ENCODE measurements at places on chromosomes 3 and 15. TPM values are rescaled to one million over a fixed set of nuclear protein-coding genes. Genes with fewer than 3 reads are reported as not detected.

DNA sequence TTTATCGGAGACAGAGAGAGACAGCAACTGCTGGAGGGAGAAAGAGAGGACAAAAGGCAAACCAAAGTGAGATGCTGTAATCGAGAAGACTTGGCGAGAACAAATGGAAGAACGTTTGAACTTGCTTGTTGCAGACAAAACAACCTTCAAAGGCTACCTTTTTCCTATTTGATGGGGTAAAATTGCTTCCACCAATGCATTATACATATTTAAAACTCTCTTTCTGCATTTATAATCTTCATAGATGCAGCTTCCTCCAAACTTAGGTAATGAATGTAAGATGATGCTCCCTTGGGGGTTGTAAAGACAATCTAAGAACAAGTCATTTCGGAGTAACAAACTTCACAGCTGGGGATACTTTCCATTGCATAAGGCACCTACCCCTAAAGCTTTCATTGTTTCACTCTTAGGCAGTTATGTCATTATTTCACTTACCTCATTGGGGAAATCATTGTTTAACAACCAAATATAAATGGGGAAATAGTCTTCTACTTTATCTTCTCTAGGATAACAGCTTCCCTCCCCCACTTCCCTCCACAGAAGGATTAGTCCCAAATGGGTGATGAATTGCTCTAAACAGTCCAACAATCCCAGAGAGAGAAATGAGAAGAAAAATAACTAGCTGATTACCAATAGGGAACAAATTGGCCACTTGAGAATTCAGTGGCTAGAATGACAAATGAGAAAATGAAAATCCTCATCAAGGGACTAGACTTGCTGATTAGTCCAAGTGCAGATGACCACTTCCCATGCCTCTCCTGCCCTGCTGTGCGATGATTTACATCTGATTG lies 269.8 kb upstream of the ADAMTS9 start:
- no peak overlapping the region for H3K27ac ChIP-seq
- no peak for DNase-seq
- H3K36me3 ChIP-seq = no peaks in the 10 kb centered on the region
- H3K27me3 ChIP-seq = no peaks in the 10 kb centered on the region
- no peak overlapping the region for H3K4me3 ChIP-seq
- no peaks in the 10 kb centered on the region for H3K4me1 ChIP-seq

GRCh38 chr15:90419738-90420406 lies 31.8 kb downstream of the IQGAP1 start:
- peaks cover 57% of the 10 kb centered on the region for H3K4me1 ChIP-seq
- H3K27ac ChIP-seq = peak overlapping the region; percentile 76
- DNase-seq = no peak
- no peak overlapping the region for H3K4me3 ChIP-seq
- no peaks in the 10 kb centered on the region for H3K27me3 ChIP-seq
- no peaks in the 10 kb centered on the region for H3K36me3 ChIP-seq

GRCh38 chr3:123365450-123366143 lies 83.3 kb downstream of the ADCY5 start:
- no peak overlapping the region for H3K27ac ChIP-seq
- H3K4me3 ChIP-seq = no peak overlapping the region
- H3K4me1 ChIP-seq = no peaks in the 10 kb centered on the region
- H3K36me3 ChIP-seq = no peaks in the 10 kb centered on the region
- H3K27me3 ChIP-seq = no peaks in the 10 kb centered on the region

- DNase-seq = no peak
- peaks cover 46% of the 10 kb centered on the region for H3K4me1 ChIP-seq
- H3K27ac ChIP-seq = peak overlapping the region; percentile 84
- no peaks in the 10 kb centered on the region for H3K36me3 ChIP-seq
- no peak overlapping the region for H3K4me3 ChIP-seq
Observed at GRCh38 chr3:157134620-157135191, 25.2 kb downstream of the CCNL1 start.

- H3K27ac ChIP-seq = peak overlapping the region; percentile 83
- H3K4me1 ChIP-seq = peaks cover 30% of the 10 kb centered on the region
- H3K4me3 ChIP-seq = no peak overlapping the region
- no peaks in the 10 kb centered on the region for H3K27me3 ChIP-seq
Observed at GRCh38 chr3:49805367-49805782, 2.3 kb downstream of the INKA1 start.

DNA sequence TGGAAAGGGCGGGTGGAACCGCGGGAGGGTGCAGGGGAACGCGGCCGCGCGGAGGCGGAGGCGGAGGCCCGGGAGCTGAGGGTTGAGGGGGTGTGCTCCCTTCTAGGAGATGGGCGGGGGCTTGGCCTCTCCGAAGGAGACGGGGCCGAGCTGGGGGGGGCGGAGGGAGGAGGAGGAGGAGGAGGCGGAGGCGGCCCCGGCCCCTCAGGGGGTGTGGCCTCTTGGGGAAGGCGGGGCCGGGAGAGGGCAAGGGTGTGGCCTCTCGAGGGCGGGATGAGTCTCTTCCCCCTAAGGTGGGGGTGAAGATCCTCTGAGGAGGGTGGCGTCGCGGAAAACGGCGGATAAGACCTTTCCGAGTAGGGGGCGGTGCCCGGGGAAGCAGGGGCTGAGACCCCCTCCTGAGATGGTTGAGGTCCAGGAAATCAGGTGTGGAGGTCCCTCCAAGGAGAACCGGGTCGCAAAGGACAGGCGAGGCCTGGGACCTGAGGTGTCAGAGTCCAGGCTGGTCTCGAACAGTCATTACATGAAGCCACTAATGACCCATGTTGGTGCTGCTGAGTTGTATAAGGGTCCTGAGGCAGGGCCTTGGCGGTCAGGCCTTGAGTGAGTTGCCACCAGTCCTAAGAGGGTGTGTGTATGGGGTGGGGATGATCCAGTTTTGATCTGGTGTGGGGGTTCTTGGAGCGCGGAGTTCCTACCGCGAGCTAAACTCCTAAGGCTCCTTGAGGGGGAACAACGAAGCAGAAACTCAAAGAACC lies 759 bp downstream of the WDR6 start:
- no peaks in the 10 kb centered on the region for H3K36me3 ChIP-seq
- peaks cover 12% of the 10 kb centered on the region for H3K4me1 ChIP-seq
- peak overlapping the region; percentile 97 for H3K27ac ChIP-seq
- DNase-seq = peak; percentile 95

DNA sequence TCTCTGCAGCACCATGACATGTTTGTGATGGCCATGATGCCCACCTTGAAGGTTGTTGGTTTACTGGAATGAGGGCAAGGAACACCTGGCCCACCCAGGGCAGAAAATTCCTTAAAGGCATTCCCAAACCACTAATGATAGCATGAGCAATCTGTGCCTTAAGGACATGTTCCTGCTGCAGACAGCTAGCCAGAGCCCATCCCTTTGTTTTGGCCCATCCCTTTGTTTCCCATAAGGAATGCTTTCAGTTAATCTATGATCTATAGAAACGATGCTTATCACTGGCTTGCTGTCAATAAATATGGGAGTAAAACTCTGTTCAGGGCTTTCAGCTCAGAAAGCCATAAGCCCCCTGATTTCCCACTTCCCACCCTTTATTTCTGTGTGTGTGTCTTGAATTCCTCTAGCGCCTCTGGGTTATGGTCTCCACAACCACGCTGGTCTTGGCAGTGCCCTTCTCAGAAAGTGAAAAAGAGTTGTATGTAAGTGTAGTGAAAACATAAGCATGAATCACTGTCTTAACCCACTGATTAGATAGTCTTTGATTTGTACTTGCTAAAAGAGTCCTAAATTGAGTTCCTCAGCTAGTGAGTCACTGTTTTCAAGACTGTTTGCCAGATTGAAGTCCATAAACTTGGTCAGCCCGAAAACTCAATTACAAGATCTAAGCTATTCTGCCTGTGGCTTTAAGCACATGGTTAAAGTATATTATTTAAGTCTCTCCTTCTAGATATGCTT lies 19.0 kb upstream of the CCR2 start:
- H3K27ac ChIP-seq = no peak overlapping the region
- H3K4me3 ChIP-seq = no peak overlapping the region
- no peak for DNase-seq
- H3K36me3 ChIP-seq = no peaks in the 10 kb centered on the region
- no peaks in the 10 kb centered on the region for H3K27me3 ChIP-seq

DNA sequence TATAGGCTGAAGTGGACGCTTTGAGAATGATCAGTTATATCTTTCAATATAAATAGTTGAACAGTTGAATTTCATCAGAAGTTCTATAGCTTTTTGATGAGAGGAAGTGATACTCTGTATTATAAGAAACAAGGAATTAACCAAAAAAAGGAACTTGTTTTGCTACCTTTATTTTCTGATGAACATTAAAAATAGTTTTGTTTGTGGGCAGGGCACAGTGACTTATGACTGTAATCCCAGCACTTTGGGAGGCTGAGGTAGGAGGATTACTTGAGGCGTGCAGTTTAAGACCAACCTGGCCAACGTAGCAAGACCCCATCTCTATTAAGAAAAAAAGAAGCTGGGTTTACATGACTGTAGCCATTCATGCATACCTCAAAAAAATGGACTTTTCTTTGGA lies 16.7 kb downstream of the BLOC1S6 start:
- H3K4me3 ChIP-seq = no peak overlapping the region
- H3K27me3 ChIP-seq = no peaks in the 10 kb centered on the region
- no peak overlapping the region for H3K27ac ChIP-seq
- H3K36me3 ChIP-seq = no peaks in the 10 kb centered on the region
- DNase-seq = no peak
- H3K4me1 ChIP-seq = no peaks in the 10 kb centered on the region

- H3K36me3 ChIP-seq = no peaks in the 10 kb centered on the region
- no peaks in the 10 kb centered on the region for H3K27me3 ChIP-seq
- H3K4me3 ChIP-seq = peak overlapping the region; percentile 60
- peak overlapping the region; percentile 62 for H3K27ac ChIP-seq
- no peak for DNase-seq
- peaks cover 10% of the 10 kb centered on the region for H3K4me1 ChIP-seq
Observed at GRCh38 chr3:170907637-170908234, 701 bp downstream of the EIF5A2 start.

GRCh38 chr15:38687775-38688495 lies 123.3 kb upstream of the RASGRP1 start:
- no peak overlapping the region for H3K4me3 ChIP-seq
- no peaks in the 10 kb centered on the region for H3K27me3 ChIP-seq
- no peaks in the 10 kb centered on the region for H3K4me1 ChIP-seq
- no peak overlapping the region for H3K27ac ChIP-seq
- no peaks in the 10 kb centered on the region for H3K36me3 ChIP-seq
- DNase-seq = no peak

DNA sequence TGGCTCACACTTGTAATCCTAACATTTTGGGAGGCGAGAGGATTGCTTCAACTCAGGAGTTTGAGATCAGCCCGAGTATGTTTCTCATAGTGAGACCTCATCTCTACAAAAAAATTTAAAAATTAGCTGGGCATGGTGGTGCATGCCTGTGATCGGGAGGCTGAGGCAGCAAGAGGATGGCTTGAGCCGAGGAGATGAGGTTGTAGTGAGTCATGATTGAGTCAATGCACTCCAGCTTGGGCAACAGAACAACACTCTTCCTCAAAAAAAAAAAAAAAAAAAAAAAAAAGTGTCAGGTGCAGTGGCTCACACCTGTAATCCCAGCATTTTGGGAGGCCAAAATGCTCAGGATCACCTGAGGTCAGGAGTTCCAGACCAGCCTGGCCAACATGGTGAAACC lies 2.4 kb downstream of the RPL39L start:
- H3K27ac ChIP-seq = no peak overlapping the region
- no peaks in the 10 kb centered on the region for H3K27me3 ChIP-seq
- H3K4me1 ChIP-seq = peaks cover 9% of the 10 kb centered on the region
- DNase-seq = no peak

GRCh38 chr3:103002425-103003176 lies 567.8 kb downstream of the ZPLD1 start:
- H3K4me1 ChIP-seq = no peaks in the 10 kb centered on the region
- no peak overlapping the region for H3K4me3 ChIP-seq
- no peak overlapping the region for H3K27ac ChIP-seq
- no peaks in the 10 kb centered on the region for H3K36me3 ChIP-seq

- H3K36me3 ChIP-seq = no peaks in the 10 kb centered on the region
- no peaks in the 10 kb centered on the region for H3K4me1 ChIP-seq
- no peaks in the 10 kb centered on the region for H3K27me3 ChIP-seq
Observed at GRCh38 chr3:54817628-54818027, 110.2 kb downstream of the LRTM1 start.

DNA sequence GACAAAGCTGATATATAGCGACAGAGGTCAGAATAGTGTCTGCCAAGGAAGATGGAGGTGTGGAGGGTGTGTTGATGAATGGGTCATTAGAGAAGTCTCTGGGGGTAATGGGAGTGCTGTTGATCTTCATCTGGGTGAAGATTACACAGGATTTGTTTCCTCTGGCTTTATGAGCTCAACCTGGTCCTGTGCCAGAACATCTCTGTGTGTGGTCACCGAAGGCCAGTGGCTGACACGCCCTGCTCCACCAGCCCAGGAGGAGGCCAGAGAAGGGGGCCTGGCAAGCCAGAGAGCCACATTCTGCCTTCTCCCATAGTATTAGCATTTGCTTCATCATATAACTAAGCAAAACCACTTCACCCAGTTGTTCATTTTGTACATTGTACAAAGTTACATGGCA lies 121.1 kb downstream of the ZNF621 start:
- H3K27me3 ChIP-seq = no peaks in the 10 kb centered on the region
- no peak overlapping the region for H3K27ac ChIP-seq
- H3K36me3 ChIP-seq = no peaks in the 10 kb centered on the region
- H3K4me1 ChIP-seq = peaks cover 6% of the 10 kb centered on the region

WDR5B gene
- total RNA-seq = 2.2 TPM

SCN11A gene
- total RNA-seq = 0.32 TPM

THSD4 gene
- total RNA-seq = 56.0 TPM

CHD2 gene
- total RNA-seq = 90.5 TPM

TFG gene
- total RNA-seq = 118 TPM

CNBP gene
- total RNA-seq = 169 TPM

OCA2 gene
- 1.9 TPM for total RNA-seq

VIPR1 gene
- 565 TPM for total RNA-seq

MME gene
- 1.1 TPM for total RNA-seq

PRSS50 gene
- not detected for total RNA-seq

CASR gene
- 1.4 TPM for total RNA-seq
